ENCODE measurements at places on chromosomes 4 and X.

- no peak for DNase-seq
Measured at GRCh38 chrX:110025395-110025794, 22.5 kb downstream of the TMEM164 start.

- DNase-seq = no peak
Measured at GRCh38 chr4:52103319-52103718, 52.2 kb downstream of the SPATA18 start.

DNA sequence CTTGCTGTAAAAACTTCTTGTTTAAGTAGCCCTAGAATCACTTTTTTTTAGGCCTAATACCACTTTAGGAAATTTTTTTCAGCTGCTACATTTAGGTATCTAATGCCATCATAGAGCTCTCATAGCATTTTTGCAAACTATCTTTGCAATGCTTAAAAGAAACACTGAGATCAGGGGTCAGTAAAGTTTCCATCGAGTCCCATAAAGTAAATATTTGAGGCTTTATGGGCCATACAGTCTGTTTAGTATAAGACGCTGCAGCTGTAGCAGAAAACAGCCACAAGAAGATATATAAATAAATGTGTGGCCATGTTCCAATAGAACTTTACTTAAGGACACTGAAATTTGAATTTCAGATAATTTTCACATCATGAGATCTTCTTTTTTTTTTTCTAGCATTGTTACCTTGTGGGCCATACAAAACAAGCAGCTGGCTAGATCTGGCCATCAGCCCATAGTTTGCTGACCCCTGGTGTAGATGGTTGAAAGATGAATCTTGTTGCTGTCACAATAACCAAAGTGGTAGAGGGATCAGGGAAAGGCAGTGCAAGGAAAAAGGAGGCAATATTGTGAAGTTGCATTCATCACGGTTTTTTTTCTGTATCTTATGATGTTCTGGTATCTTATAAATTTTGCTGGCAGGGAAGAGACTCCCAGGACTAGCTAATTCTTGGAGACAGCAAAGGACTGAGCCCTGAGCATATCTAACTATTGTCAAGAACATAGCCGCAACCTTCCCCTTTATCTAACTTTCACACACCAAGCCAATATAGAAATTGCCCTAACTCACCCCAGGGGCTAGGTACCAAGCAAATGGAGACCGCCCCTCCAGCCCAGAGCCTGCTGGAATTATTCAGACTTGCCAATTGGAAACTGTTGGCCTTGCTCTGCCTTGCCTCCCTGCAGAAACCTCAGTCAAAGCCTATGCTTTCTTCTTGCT lies 46.6 kb downstream of the RASGEF1B start:
- no peak for DNase-seq

DNA sequence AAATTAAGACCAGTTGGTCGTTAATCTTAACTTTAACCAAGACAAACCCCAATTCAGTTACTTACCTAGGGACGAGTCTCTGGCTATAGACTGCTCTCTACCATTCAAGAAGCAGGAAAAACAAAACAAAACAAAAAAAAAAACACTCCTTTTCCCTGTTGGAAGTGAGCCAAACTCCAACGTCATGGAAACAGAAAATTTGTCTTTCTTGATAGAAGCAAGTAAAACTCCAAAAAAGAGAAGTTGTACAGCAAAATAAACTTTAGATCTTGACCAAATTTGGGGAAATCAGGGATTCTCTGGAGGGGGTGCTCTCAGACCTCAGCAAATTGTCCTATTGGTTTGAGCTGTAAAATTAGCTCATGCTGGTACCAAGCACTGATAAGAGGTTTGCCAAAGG lies 3.7 kb downstream of the CNGA1 start:
- DNase-seq = no peak

DNA sequence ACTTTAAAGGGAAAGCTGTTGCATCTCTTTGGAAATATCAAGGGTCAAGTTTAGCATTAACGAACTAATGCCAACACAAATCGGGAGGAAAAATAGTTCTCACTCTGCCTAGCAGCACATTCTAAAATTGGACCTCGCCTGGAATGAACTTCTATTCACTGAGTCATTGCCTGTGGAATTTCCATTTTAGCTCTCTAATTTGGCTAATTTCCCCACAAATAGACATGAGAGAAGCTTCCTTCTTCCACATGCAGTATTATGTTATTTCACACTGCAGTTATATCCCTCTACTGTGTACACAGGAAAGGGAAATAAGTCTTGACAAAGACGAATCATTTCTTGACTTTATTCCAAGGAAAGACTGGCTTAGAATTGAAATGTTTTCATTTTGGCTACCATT lies 9.3 kb downstream of the ZXDA start:
- DNase-seq = no peak

DNA sequence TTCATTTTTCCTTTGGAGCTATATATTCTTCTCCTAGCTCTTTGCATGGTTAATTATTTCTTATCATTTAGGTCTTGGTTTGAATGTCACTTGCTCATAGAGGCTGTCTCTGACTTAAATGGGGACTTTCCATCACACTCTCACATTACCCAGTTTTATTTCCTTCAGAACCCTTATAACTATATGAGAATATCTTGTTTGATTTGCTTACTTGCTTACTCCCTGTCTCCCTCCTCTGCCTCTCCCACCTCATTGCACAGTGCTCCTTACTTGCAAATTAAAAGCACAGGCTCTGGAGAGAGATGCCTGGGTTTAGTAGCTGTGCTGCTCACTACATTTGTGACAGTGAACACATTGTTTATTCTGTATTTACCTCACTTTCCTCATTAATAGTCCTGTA lies 174.6 kb downstream of the SOWAHB start:
- DNase-seq = no peak

GRCh38 chr4:80335554-80336358 lies at the start of gene CFAP299:
Gene CFAP299, plus strand, starts transcription at chr4:80335730.
- peak; percentile 78 for DNase-seq
